Sciatic nerve (tissue), 2 donors: ENCODE measurements at places on chromosomes 13 and 19. TPM values are rescaled to one million over a fixed set of nuclear protein-coding genes. Genes with fewer than 3 reads are reported as not detected.

The NDUFA7 gene
- total RNA-seq: 24.7 TPM

DNA sequence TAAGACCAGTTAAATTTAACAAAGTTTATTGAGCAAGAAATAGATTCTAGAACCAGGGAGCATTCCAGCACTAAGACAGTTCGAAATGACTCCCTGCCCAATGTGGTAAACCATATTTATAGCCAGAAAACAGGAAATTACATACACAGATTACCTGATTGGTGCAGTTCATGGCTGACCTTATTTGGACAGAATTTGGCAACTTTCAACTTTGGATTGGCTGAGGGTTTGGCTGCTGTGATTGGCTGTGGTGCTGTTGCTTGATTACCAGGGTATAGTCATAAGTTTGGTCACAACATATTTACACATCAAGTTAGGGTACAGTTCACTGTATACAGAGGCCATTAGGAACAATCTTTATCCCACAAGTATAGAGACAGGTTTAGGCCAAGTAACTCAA is 984.8 kb upstream of the MIR17HG start:
- no peak for DNase-seq

DNA sequence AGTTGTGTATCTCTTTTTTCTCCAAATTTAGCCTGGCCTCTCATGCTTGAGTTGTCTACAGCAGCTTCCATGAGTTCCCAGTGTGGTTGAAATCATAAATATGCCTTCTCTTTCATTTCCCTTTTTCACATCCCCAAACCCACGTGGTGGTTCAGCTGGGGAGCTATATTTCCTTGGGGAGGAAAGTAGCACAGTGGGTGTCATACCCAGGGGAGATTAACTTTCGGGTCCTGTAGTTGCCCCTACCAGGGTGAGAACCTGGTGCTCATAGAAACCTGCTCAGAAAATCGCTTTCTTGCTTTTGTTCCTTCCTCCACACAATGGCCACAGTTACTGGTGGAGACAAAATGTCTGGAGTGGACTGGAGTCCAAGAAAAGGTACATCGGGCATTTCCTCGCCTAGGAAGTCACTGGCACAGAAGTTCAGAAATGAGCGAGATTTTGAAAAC is 7.0 kb upstream of the LILRA4 start:
- DNase-seq: peak; percentile 43

The ZNF491 gene
- total RNA-seq: 4.2 TPM

GRCh38 chr19:42568006-42568405 is 26.7 kb downstream of the CEACAM8 start:
- no peak for DNase-seq
